ENCODE measurements at places on chromosomes 4 and X.

DNA sequence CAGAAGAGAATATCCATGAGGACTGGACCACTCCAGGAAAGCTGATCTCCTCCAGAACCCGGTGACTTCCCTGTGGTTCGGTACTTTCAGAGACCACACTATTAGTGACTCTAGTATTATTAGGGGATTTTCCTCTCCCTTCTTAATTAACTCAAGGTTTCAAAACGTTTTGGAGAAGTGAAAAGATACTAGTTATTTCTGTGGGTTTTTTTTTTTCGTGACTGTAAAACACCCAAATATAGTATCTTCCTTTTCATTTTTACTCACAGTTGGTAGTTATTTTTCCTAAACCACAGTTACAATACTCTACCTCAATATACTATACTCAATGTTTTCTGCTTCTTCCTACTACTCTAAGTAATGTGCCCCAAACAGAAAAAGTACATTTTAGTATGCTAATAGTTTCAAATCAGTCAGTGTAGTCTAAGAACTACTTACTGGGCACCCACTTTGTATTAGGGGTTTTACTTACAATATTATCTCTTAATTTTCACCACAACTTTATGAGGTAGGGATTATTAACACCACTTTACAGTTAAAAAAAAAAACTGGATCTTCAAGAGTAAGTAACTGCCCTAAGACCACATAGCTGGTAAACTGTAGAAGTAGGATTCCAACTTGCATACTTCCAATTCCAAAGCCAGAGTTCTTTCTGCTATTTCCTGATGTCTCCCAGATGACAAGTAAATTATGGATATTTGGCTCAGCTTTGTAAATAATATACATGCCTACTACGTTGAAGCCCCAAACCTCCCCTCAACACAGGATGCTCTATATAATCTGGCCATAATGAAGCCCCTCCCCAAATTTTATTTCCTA is 45.0 kb downstream of the SLC9A7 start:
- no peak for DNase-seq

GRCh38 chr4:81213671-81214070 is 1.4 kb downstream of the PRKG2 start:
- no peak for DNase-seq

DNA sequence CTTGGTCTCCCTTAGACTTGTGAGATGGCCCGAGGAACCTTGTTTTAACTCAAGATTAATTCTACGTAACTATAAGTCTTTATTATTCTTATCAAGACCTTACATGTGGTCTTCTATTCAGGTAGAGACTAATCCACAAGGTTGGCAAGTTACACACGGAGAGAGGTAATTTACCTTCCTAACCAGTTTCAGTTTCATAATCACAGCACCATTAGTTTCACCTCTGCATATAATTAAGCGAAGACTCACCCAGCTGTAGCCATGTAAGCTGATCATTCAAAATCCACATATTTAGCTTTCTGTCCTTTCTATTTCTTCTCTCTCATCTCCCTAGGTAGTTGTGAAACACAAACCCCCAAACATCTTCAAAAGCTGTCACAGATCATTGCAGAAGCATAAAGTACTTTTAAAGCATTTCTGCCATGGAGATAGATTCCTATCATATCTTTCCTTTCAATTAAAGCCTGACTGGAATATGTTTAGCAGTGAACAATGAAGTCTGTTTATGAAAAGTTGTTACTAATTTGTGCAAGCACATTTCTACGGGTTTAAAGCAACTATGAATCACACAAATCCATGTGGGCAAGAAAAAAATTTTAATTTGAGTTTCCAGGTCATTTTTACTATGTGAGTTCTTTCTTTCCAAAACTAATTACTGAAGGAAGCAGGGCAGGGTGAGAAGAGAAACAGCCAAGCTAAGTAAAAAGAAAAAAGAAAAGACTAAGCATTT is 78.5 kb downstream of the BTC start:
- DNase-seq = no peak

DNA sequence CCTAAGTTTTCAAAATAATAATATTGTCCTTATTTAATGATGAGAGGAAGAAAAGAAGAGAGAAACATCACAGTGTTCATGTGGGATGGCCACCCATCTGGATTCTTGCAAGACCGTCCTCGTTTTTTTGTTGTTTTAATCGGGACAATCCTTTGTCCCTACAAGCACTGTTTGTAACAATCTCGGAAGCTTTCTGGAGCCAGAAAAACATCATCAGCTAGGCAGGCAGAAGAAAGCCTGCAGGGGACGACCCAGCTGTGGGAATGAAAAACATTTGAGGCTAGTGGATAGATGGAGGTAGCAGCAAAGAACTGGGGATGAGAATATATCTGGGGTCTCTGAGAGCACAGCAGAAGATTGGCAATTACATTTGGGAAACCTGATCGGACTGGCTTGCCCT is 105.6 kb downstream of the DKK2 start:
- DNase-seq = no peak

Data from HT-29 (cell line).